ENCODE measurements at places on chromosomes 6 and 20.

DNA sequence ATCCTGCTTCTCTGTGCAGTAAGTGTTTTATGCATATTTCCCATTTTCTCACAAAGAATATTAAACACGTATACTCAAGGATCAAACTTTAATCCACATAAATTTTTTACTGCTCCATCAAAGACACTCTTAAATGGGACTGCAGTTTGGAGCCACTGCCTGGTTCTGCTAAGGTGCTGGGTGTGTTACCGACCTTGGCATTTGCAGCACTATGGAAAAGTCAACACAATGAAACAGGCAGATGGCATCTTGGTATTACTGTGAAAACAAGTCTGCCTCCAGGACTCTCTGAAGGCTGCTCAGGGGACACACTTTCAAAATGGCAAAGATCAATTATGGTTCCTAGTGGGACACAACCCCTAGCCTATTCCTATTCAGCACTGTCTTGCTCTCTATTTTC is 17.3 kb upstream of the HLA-G start:
- no peak for DNase-seq

DNA sequence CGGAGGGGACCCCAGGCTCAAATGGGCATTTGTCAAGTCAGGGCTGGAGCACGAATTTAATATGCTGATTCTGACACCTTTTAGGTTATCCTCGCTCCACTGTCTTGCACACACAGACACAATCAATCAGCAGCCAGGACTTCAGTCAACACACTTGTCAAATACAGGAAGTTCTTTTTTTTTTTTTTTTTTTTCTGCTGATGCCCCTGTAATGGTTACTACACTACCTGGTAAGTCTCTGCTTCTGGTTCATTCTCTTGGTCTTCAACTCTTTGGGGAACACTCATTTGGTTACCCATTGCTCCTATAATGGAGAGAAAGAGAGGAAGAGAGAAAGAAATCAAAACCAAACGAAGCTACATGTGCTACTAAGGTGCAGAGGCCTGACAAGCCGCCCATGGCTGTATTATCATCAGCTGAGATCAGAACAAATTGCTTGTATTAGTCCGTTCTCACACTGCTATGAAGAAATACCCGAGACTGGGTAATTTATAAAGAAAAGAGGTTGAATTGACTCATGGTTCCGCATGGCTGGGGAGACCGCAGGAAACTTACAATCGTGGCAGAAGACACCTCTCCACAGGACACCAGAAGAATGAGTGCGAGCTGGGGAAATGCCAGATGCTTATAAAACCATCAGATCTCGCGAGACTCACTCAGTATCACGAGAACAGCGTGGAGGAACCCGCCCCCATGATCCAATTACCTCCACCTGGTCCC is 11.8 kb downstream of the BCAS1 start:
- DNase-seq: no peak

DNA sequence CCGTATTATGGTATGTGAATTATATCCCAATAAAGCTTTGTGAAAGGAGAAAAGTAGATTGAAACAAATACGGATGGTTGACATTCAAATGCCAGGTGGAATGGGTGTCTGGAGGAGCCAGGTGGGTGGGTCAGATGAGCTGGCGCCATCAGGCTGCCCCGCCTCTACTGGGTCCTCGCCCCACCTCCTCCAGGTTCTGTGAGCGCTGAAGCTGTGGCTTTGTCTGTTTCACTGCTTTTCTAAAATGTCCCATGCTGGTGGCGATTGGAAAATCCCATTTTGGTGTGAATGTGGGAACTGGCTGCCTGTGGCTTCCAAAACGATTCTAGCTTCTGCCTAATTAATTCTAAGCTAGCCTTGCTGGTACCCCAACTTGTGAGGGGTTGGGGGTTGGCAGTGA is 16.5 kb downstream of the DUSP22 start:
- no peak for DNase-seq

- no peak for DNase-seq
Observed at GRCh38 chr6:5282191-5282623, 20.9 kb downstream of the FARS2 start.

- no peak for DNase-seq
Observed at GRCh38 chr6:42735976-42736375, 9.9 kb downstream of the TBCC start.

DNA sequence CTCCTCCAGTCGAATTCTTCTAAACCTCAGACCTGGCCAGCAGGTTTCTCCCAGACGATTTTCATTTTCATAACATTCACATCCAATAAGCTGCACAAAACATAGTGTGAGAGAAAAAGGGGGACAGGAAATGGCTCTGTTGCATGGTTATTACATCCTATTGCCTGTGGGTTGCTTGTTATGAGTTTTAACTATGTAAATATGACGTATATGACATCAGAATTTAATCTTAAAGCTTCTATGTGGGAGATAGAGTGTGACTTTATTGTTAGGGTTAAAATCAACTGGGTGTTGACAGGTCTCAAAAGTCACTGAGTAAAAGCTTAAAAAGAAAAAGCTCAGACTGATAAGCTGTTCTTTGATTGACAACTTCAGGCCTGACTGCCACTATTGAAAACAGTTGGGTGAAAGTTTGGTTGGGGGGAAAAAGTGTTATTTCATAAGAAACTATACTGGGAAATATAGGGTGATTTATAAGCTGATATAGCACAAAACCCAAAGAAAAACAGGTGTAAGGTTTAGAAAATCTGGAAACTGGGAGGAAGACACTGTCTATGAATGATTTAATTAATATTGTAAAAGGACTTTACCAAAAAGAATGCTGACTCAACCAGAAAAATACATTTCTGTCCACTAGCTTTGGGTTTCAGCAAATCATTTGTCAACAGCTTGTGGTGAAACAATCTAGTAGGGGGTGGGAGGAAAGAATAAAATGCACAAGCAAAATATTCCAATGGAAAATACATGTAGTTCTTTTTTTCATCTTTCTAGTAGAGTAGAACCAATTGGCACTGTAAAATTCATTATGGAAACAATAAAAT is 134.1 kb upstream of the CEP162 start:
- DNase-seq: no peak

GRCh38 chr20:51326201-51326819 is 216.2 kb downstream of the NFATC2 start:
- no peak for DNase-seq

DNA sequence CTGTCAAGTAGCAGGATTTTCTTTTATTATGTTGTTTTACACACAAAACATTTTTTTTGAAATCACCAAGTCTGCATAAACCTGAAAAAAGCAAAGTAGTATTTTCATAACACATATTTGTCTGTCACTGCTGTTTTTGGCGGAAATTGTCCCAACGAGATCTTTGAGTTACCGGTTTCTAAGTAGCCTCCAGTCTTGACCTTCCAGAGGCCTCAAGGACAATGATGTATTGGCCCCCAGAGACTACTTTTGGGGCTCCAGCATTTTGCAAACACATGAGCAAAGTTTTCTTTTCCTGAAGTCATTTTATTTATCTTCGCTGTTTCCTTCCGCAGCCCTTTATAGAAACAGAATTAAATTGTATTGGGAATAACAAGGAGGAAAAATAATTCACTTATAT is 862.6 kb downstream of the KIF16B start:
- no peak for DNase-seq

DNA sequence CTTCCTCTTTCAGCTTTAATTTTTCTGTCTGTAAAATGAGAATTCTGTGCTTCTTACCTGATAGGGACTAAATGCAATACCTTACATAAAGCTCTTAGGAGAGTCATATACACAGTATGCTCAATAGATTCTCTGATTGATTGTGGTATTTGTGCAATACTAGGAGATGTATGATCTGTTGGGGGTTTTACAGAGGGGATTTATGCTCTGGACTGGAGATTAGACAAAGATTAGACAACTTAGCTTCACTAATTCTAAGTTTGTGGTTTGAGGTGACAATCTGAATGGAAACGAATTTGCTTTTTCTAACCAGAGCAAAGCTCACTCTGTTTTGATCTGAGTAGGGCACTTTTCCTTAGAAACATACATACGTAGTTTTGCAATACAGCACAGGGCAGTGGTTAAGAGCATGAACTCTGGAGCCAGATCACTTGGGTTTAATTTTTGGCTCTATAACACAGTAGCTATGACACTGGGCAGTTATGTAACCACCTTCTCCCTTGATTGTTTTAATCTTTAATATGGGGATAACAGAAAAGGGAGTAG is 126.2 kb downstream of the RNF144B start:
- no peak for DNase-seq

DNA sequence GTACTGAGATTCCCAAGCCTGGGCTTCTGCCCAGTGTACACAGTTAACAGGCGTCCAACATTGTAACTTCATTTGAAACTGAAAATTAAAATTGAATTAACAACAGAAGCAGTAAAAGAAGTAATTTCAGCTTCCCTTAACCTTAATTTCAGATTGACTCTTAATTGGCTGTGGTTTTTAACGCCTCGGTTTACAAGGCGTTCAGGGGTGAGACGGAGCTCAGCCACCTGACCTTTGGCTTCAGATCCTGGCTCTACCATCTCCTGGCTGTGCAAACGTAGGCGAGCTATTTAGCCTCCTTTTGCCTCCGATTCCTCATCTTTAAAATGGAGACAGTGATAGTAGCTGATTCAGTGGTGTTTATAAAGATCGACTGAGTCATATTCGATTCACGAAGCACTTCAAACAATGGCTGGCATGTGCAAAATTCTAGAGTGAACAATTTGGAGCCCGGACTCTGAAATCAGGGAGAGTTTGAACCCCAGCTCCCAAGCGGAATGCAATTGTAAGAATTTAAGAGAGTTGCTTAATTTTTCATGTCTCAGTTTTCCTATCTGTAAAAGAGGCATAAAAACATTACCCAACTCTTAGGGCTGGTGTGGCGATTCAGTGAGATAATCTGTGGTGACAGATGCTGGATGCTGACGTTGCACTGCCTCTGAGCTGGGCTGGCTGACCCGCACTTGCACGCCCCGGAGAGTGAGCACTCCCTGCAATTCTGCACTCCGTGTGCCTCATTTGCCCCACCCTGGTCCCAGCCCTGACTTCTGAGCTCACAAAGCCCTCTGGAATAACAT is 23.5 kb upstream of the OCSTAMP start:
- DNase-seq: no peak

DNA sequence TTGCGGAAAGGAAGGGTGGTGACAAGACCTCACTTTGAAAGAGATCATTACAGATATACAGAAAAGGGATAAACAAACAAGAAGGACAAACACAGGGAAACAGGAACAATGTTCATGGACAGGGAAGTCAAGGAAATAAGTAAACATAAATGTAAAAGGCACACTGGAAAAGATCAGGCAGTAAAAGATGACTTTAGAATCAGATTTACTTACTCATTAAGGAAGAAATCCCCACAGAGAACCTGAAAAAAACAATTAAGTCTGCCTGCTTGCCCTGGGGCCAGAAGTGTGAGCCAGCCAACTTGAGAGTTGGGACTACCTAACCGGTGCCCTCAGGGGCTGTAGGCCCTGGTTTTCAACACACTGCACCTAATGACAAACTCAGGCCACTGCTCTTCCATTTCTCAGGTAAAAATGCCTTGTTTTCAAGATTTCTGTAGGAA is 1.7 kb downstream of the APMAP start:
- DNase-seq: no peak

DNA sequence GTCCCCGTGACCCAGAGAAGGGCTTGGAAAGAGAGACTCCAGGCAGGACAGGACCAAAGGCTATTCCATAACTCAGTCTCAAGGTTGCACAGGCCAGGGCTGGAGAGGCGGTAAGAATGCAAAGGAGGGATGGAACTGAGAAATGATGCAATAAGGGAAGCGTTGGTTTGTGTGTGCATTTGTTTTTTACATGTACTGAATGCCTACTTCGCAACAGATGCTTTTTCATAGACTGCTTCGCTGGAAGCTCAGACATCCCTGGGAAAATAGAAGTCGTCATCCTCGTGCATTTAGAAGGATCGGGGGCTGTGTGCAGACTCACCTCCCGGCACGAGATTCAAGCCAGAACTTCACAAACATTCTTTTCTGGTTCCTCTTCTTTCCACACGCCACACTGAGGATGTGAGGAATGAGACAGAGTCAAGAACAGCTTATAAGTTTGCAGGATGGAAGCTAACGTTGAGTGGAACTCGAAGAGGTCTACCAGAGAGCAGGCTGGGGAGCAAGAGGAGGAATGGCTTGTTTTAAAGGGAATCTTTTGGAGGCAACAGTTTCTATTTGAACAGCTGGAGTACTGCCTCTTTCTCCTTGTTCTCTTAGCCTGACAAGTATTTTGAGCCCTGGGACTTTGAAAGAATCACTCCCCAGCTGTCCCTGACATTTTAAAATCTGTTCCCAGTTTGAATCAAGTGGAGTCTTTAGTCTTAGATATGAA is 19.3 kb upstream of the LY86 start:
- DNase-seq: no peak

DNA sequence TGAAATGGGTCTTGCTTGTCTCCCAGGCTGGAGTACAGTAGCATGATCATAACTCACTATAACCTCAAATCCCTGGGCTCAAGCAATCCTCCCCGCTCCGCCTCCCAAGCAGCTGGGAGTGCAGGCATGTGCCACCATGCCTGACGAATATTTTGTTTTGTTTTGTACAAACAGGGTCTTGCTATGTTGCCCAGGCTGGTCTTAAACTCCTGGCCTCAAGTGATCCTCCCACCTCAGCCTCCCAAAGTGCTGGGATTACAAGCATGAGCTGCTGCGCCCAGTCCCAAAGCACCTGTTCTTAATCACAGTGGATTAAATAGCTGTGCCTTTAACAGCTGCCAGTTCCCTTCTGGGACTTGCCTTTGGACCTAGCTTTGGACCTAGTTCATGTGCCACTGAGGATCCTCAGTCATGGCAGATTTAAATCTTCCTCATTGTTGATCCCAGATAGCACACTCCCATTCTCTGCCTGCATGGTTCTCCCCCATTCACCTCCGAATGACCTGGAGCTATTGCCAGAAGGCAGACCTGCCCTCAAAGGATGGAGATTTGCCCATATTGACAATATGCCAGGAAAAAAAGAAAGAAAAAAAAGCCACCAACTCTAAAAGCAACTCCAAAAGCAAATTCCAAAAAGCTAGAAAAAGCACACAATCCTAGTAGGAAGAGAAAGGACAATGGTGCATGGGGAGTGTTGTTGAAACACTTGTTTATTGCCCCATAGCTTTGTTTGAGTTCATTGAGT is 10.6 kb downstream of the POFUT1 start:
- no peak for DNase-seq

GRCh38 chr6:111920578-111920977 is 47.3 kb upstream of the FYN start:
- no peak for DNase-seq

- DNase-seq: no peak
Observed at GRCh38 chr6:131062241-131063027, 611 bp downstream of the EPB41L2 start.

DNA sequence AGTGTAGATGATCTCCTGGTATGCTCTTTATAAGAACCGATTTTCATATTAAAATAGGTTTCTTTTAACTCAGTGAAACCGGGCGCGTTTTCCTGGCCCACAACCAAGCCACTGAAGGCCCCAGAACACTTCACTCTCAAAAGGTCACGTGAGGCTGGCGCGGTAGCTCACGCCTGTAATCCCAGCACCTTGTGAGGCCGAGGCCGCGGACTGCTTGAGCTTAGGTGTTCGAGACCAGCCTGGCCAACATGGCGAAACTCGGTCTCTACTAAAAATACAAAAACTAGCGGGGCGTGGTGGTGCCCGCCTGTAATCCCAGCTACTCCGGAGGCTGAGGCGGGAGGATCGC is 402 bp upstream of the TAF8 start:
- no peak for DNase-seq

Measured in SK-N-MC (cell line).